Lower leg skin (tissue), 4 donors: ENCODE measurements at places on chromosomes 11 and 22. TPM values are rescaled to one million over a fixed set of nuclear protein-coding genes. Genes with fewer than 3 reads are reported as not detected.

- no peak for DNase-seq
Measured at GRCh38 chr11:43948341-43949225, 6.1 kb downstream of the C11orf96 start.

- no peak for DNase-seq
Measured at GRCh38 chr11:104163100-104164027, 583 bp downstream of the PDGFD start.

DNA sequence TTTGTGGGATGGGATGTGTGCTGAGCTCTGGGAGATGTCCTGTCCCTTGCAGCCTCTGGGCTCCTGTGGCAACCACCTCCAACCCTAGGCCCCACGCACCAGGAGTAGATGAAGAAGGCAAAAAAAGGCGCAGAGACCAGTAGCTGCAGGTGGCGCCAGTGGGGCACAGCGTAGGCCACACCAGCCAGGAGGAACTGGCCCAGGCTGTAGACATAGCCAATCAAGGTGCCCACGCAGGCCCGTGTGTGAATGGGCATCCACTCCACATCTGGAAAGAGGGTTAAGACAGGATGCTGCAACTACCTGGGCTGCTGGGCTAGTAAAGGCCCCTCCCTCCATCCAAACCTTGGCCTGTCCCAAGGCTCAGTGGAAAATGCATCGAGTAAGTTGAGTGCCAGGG is 3.0 kb downstream of the SLC22A6 start:
- no peak for DNase-seq

- DNase-seq = no peak
Measured at GRCh38 chr22:28560046-28560742, 119.4 kb downstream of the TTC28 start.

Gene IGSF22
- total RNA-seq = 0.68 TPM

Gene FAM76B
- total RNA-seq = 22.1 TPM

Gene C22orf15
- not detected for total RNA-seq
